IMR-90 (cell line): ENCODE measurements at places on chromosomes 3 and 15.

DNA sequence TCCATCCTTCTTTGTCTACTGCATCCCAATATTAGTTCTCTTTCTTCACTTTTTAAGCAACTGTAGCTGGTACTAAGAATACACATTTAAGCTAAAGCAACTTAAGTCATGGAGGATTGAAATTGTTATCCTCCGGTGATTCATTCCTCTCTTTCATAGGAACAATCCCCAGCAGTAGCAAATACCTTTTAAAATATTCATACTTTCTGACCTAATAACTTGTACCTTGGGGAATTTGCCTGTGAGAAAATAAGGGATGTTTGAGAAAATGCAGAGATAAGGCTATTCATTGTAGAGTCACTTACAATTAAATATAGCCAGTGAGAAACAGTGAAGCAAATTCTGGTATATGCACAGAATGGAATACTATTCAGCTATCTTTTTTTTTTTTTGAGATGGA, 66.0 kb downstream of the VPS13C start:
- peak; percentile 86 for DNase-seq

GRCh38 chr3:177150218-177150916, 46.9 kb downstream of the TBL1XR1 start:
- no peak for DNase-seq

- DNase-seq: no peak
Measured at GRCh38 chr3:29463304-29463703, 182.4 kb downstream of the RBMS3 start.

DNA sequence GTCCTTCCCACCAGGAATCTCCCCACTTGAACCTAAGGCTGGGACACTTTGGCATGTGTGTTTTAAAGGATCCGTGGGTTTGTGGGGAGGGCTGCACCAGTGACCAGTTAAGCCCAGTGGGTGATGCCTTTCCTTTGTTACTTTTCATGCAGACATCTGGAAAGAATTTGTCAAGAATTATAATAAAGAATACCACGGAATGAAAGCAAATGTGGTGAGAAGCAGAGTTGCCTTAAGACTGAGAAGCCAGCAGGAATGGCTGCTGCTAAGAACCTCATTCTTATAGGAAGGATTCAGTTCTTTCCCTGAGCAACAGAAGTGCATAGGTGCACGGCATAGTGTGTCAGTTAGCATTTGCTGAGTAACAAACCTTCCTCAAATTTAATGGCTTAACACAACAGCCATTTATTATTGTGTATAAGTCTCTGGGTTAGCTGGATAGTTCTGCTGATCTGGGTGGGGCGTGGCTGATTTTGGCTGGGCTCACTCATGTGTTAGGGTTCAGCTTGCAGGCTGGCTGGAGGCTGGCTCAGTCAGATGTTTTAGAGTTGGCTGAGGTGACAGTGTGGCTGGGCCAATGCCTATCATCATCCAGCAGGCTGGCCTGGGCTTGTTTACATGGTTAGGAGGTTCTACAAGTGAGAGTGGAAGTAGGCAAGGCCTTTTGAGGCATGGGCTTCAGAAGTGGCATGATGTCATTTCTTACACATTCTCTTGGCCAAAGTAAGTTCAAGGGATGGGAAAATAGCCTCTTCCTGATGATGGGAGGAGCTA, 262.7 kb upstream of the CTDSPL start:
- DNase-seq: no peak

- DNase-seq: peak; percentile 40
Measured at GRCh38 chr15:96093063-96093462, 237.4 kb upstream of the NR2F2 start.

GRCh38 chr3:58751882-58752567, 85.5 kb upstream of the FAM3D start:
- DNase-seq: no peak

- no peak for DNase-seq
Measured at GRCh38 chr3:14811684-14812083, 7.1 kb upstream of the FGD5 start.
